ENCODE measurements at places on chromosomes 3 and 15.

GRCh38 chr15:91821458-91821857 is 32.0 kb upstream of the SLCO3A1 start:
- no peak for DNase-seq

DNA sequence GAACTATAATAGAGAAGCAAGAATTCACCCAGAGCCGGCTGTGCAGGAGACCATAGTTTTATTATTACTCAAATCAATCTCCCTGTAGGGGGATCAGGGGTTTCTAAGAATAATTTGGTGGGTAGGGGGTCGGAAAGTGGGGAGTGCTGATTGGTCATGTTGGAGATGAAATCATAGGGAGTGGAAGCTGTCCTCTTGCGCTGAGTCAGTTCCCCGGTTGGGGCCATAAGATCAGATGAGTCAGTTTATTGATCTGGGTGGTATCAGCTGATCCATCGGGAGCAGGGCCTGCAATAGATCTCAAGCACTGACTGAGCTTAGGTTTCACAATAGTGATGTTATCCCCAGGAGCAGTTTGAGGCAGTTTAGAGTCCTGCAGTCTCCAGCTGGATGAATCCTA is 97.0 kb upstream of the SNRPN start:
- no peak for DNase-seq

DNA sequence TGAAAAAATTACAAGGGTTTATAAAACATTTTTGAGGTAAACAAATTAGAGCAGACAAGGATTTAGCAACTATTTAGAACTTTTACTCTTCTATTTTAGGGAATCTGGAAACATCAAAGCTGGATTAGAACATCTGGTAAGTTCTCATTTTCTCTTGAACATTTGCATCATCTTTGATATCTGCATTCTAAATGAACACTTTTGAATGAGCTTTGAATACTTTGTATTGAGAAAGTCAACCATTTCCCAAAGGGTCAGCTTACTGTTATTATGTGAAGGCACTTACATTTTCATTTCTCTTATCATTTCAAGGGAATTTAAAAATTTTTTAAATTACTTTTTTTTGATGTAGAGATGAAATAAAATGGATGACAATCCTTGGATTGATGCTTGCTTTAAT is 188.1 kb downstream of the RSRC1 start:
- DNase-seq, result no peak

DNA sequence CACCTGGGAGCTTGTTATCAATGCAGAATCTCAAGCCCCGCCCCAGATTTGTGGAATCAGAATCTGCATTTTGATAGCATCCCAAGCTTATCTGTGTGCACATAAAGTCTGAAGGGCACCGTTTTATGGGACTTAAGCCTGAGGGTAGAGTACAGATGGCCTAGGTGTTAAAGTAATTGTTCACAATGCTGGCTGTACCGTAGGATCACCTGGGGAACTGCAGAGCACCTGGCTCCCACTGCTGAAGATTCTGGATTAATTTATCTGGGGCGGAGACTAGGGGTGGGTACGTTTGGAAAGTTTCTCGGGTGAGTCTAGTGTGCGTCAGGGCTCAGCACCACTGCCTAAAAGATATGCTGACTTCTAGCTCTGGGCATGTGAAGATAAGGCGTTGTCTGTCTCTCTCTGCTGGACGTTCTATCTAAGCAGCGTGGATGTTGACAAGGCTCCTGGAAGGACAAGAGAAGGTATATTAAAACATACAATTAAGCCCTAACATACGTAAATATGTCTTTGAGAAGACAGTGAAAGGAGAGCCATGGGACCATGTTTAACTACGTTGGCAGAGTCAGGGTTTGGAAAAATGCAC is 63.2 kb upstream of the RASGRP1 start:
- DNase-seq, result no peak

DNA sequence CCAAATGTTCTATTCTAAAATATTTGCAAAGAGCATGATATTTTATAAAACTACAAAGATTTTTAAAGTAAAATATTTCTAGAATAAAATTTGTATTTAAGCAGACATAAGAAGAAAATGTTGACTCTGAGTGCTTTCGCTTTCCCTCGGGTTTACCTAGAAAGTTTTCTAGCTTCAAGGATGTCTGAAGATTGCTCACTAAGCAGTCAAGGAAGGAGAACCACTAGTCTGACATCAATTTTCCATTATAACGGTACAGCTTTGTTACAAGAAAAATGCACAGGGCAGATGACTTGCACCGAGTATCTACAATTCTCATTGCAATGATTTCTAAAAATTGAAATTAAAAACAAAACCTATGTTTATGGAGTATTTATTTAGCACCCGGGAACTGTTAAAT is 14.2 kb downstream of the GPR15 start:
- no peak for DNase-seq

- no peak for DNase-seq
Observed at GRCh38 chr15:81899730-81900129, 146.1 kb downstream of the MEX3B start.

DNA sequence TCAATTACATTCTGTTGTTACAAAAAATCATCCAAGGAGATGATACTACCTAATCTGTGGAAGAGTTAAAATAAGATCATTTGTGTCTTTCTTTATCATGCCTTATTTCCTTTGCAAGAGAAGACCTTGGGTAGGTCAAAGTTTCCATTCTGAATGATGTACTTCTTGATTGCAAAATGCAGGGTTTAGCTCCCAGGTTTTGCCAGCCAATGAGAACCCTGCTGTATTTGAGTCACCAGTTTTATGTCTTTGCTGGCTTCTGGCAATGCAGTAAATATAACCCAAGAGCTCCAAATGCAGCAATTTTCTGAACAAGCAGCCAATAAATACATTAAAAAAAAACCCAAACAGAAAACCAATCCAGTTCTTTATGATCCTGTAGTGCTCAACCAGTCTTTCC is 204.9 kb downstream of the CADPS start:
- DNase-seq, result no peak

GRCh38 chr3:33060609-33061337 is 36.2 kb downstream of the GLB1 start:
- DNase-seq, result no peak

GRCh38 chr3:87145553-87145952 is 81.6 kb upstream of the CHMP2B start:
- no peak for DNase-seq

GRCh38 chr15:80804970-80805495 is 25.9 kb downstream of the CEMIP start:
- DNase-seq, result peak; percentile 76

DNA sequence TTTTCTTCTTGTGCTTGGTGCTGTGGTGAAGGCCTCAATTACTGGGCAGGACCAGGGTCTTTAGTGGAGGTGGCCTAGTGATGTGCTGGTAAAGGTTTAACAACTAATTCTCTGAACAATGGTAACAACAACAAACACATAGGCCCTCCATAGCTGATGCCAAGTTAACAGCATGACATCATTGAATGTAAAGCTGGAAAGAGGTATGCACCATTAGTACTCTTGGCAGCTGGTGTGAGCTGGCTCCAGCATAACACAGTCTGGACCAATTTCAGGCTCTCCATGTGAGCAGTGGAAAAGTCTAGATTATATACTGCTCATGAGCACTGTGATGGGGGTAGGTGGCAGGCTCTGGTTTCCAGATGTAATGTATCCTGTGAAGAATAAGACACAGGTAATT is 61.8 kb downstream of the SLC7A14 start:
- DNase-seq, result peak; percentile 71

DNA sequence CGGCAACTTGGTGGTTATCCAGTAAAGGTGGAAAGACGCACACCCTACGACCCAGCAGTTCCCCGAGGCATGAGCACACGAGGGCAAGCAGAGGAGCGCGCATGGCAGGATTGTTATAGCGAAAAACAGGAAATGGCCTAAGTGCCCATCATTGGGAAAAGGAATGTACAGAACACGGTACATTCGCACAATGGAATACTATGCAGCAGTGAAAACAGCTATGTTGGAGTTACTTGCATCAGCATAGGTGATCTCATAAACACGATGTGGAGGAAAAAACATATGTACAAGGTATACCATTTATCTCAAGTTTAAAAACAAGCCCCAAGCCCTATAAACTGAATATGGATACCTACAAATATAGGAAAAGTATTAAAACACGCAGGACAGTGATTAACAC is 6.7 kb upstream of the LINGO1 start:
- no peak for DNase-seq

GRCh38 chr3:164486150-164486549 is 592.1 kb downstream of the SI start:
- DNase-seq, result no peak

GRCh38 chr3:174132421-174133042 is 726.6 kb upstream of the NAALADL2 start:
- no peak for DNase-seq

- DNase-seq, result no peak
Observed at GRCh38 chr15:31384568-31384967, 57.9 kb downstream of the KLF13 start.

GRCh38 chr3:72375237-72376076 is 472.8 kb downstream of the SHQ1 start:
- DNase-seq, result no peak

DNA sequence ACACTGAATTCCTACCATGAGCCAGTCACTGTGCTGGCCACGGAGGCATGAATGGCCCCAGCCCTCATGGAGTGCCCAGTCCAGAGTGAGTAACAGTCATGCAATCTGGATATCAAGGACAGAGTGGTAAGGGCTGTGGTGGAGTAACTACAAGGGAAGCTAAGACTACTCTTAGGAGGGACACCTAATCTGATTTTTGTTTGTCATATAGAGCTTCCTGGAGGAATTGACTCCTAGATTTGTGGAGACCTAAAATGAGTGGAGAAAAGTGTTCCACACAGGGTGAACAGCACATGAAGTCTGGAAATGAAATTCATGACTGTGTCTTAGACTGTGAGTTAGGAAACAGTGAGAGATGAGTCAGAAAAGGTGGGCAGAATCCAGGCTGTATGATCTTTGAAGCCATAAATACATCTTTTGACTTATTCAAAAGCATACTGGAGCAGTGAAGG is 219.9 kb downstream of the NFKBIZ start:
- no peak for DNase-seq
